Neural progenitor cell (in vitro differentiated cells): ENCODE measurements at places on chromosomes 2 and 18. TPM values are rescaled to one million over a fixed set of nuclear protein-coding genes. Genes with fewer than 3 reads are reported as not detected.

- H3K4me1 ChIP-seq: no peaks in the 10 kb centered on the region
- no peaks in the 10 kb centered on the region for H3K27me3 ChIP-seq
- no peak for DNase-seq
Observed at GRCh38 chr2:31944828-31945571, 65.8 kb downstream of the MEMO1 start.

- no peak for DNase-seq
- no peaks in the 10 kb centered on the region for H3K27me3 ChIP-seq
- H3K4me1 ChIP-seq: no peaks in the 10 kb centered on the region
- no peak overlapping the region for H3K27ac ChIP-seq
- no peak overlapping the region for H3K4me3 ChIP-seq
Observed at GRCh38 chr18:54517521-54517920, 73.5 kb upstream of the DYNAP start.

KCNG3 gene
- 6.8 and 7.8 TPM in 2 replicates for total RNA-seq

GRCh38 chr2:164722616-164723338 is 101.5 kb upstream of the GRB14 start:
- H3K36me3 ChIP-seq: no peaks in the 10 kb centered on the region
- H3K4me1 ChIP-seq: no peaks in the 10 kb centered on the region
- H3K4me3 ChIP-seq: no peak overlapping the region
- no peak overlapping the region for H3K27ac ChIP-seq
- DNase-seq: no peak

DNA sequence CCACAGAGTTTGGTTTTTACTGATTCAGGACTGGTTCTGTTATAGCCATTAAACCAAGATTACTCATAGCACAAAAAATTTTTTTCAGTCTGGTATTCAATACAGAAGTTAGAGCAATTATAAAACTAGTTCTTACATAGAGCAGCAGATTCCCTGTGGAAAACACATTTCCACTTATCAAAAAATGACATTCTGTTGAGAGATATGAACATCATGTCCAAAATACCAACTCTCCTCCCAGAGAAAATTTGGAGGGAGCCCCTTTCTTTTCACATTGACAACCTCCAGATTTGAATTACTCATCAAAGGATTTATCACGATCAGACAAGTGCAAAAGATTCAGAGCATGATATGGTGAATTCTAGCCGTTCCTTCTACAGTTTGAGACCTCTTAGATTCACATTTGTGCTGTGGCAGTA is 126.8 kb upstream of the SERPINE2 start:
- no peak overlapping the region for H3K4me3 ChIP-seq
- no peaks in the 10 kb centered on the region for H3K4me1 ChIP-seq
- no peak for DNase-seq
- H3K27me3 ChIP-seq: no peaks in the 10 kb centered on the region
- H3K27ac ChIP-seq: no peak overlapping the region
